ENCODE measurements at places on chromosomes 3 and 15. TPM values are rescaled to one million over a fixed set of nuclear protein-coding genes. Genes with fewer than 3 reads are reported as not detected.
A peak's percentile ranks its signal among the peaks of the same experiment; 100 is the strongest.

The UBE2E2 gene
- 4.7 TPM for total RNA-seq

The STRIT1 gene
- not detected for total RNA-seq

The GXYLT2 gene
- not detected for total RNA-seq

The ROBO2 gene
- not detected for total RNA-seq

The SKIC8 gene
- 52.3 TPM for total RNA-seq

- no peak for DNase-seq
These were observed 25.2 kb downstream of the MAPKBP1 start for GRCh38 chr15:41799488-41799805.

DNA sequence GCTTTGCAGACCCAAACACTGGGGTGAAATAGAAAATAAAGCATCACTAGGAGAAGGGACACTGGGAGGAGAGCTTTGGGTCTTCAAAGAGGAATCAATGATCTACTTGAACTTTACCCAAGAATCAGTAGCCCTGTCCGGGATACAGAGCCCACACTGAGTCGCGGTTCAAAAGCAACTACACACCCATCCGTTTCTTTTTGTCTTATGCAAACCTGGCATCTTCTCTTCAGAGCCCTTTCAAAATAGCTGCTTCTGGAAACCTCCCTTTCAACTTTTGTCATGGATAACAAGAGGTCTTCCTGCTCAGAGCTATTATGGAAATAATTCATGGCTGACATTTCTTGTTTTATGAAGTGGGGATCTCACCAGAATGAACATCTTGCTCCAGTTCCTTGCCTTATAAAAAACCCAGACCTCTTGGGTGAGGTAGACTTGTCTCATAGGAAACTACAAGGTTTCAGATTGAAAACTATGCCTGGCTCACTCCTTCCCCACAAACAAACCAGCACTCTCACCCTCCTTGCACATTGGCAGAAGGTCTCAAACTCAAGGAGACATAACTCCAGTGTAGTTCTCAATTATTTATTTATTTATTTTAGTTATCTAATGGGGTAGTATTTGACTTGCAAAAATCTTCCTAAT, 115.1 kb upstream of the ARHGEF3 start:
- peak; percentile 18 for DNase-seq

- no peak for DNase-seq
These were observed 79.2 kb downstream of the CD47 start for GRCh38 chr3:108011616-108012015.

DNA sequence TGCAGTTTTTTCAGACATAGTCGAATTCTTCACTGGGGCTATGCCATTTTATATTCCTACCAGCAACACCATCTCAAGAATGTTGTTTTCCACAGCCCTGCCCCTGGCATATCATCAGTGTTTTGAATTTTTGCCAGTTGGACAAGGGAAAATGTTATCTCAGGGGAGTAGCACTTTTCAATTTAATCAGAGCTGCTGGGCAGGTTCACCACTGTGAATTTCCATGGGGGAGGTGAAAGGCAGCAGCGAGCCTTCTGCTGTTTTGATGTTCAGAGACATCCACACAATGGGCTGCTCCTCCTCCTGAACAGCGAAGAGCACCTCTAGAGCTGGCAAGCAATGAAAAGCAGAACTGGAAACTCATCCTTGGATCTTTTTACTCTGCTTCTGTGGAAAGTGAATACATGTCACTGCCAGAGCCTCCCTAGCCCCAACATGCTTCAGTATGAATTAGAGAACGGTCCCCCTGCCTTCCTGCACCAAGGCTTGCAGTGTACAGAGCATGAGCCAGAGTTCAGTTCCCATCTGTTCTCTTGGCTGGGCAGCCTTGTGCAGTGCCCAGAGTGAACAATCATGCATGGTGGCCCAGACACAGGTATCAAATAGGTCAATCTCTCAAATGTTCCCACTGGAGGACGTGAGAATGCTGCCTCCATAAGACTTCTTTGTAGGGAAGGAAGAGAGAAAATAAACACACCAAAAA, 56.1 kb upstream of the RAD18 start:
- DNase-seq: no peak

DNA sequence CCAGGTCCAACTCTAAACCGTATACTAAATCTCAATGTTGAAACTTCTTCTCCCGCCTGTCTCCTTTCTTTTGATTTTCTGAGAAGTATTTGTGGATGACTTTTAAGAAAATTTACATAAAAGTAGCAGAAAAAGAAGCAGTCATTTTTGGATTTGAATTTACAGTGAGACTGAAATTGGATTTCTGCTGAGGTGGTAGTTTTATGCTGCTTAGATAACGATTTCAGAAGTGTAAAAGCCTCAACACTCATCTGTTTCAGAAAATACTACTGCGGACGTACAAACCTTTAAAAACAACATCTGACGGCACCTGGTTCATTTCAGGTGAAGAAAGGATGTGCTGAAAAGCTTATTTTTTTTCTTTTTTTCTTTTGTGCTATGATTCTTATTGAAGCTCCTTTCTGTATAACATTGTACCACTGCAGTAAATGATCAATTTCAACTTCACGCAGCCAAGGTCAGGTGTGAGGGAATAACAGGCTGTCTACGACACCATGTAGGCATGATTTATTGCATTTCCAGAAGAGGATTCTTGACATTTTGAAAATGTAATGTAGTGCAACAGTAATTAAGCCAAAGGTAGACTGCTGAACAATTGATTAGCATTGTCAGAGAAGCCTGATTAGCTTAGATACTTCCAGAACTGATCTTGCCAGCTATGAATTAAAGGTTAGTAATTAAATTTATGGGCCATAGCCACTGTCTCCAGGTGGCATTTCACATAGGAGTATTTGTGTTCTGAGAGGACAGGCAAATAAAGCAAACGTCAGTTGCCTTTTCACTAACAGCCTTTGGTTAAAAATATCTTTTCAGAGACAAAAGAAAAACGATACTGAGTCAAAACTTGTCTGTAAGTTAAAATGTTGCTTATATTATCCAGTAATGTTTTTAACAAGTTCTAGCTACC, 134.6 kb upstream of the KBTBD8 start:
- DNase-seq: no peak

- no peak for DNase-seq
These were observed 417.4 kb upstream of the DPH6 start for GRCh38 chr15:35963326-35963725.

DNA sequence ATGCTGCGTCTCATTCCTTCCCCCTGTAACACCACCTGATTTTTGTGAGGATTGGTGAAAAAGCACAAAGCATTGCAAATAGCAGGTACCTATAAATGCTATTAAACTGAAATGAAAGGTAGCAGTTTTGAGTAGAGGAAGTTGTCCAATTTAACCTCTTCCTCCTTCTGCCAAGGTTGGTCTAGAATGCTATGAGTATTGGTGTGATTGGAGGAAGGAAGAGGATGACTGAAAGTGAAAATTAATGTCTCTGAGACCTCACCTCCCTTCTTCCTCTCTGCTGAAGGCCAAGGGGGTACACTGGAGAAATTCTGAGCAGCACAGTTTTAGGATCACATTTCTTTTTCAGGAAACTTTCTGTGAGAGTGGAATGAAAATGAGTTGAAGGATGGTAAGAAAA, 94.4 kb downstream of the DTWD1 start:
- no peak for DNase-seq

Measured in activated naive CD4-positive, alpha-beta T cell treated with anti-CD3 and anti-CD28 coated beads, Interleukin-2, amount 50 U/mL, for 72 hours (primary cell).